GM13976 (cell line): ENCODE measurements at places on chromosomes 5 and 9.
A peak's percentile ranks its signal among the peaks of the same experiment; 100 is the strongest.

- DNase-seq: no peak
Measured at GRCh38 chr5:169106911-169107706, 193.8 kb downstream of the SLIT3 start.

DNA sequence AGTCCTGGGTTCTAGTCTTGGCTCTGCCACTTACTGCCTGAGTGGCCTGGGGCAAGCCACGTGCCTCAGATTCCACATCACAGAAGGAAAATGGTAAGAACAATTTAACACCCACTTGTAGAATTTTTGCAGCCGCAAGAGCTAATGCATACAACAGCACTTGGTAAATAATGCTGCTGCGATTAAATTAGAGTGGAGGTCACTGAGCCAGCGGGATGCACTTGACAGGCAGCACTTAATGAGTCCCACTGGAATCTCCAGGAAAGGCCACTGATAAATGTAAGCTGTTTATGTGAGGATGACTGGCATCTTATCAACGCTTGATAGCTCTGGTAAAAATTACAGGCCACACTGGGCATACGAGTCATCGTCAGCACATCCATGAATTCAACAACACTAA, 59.4 kb upstream of the UBTD2 start:
- no peak for DNase-seq

DNA sequence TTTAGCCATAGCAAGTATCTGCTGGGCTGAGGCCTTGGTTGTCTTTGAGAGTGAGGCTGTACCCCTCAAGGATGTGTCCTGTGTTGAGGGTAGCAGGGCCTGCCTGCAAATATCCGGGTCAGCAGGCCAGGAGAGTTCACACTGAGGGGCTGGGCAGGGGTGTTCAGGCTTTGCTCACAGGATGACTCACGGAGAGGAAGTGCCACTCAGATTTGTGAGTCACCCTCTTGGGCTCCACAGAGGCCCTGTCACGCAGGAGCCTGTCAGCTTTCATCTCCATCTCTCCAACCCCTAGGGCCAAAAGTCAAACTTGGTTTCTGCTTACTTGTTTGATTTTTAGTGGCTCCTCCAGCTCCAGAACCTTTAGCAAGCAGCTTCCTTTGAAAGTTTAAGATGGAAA, 211.5 kb downstream of the SEC61B start:
- peak; percentile 62 for DNase-seq

GRCh38 chr9:131707733-131708157, 32.1 kb downstream of the RAPGEF1 start:
- no peak for DNase-seq

DNA sequence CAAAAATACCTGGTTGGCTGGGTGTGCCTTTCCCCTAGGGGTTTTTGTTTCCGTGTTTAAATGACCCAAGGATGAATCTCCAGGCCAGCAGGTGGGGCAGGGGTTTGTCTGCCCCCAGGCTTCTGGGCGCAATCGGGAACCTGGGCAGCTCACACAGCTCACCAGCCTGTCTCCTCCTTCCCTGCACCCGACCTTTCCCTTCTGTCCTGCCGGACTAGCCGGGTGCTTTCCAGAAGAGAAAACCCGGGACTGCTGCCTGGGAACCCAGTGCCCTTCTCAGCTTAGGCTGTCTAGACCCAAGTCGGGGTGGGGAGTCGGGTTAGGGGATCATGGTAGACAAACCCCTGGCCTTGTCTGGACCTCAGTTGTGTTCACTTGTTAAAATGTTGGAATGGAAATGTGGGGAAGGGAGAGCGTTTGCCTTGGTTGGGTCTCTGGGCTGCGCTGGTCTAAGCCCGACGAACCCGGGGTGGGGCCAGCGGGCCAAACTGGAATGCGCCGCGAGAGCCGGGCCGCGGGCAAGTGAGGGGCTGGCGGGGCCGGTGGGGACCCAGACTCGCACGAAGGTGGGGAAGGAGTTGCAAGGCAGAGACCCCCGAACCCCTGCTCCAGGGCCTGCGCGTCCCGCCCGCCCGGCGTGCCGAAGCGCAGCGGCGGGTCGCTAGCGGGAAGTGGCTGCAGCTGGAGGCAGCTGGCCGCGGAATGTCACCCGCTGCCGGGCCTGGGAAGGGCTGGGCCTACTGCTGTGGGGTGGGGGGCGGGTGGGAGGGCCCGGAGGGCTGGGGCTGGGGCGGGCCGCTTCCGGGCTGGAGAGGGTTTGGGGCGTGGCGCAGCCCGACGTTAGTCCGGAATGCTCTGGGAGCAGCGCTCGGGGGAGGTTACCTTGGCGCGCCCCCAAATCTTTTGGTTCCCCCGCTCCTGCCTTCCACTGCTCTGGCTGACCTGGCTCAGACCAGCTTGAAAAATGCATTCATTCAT, 84.6 kb downstream of the DAB2IP start:
- peak; percentile 49 for DNase-seq

DNA sequence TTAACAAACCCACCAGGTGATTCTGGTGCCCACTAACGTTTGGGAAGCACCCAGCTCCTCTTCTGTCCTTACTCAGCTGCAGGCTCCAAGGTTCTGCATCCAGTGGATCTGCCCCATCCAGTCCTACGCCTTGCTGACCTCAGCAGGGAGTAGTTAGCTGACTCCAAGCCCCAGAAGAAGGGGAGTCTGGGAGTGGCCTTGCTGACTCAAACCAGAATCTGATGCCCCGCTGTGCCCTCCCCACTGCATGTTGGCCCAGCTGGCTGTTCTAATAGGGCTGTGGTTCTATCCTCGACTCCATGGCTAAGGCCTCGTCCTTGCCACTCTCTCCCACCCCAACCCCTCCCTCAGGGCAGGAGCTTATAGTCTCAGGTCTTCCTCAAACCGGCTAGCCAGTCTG, 136.3 kb downstream of the TTLL11 start:
- DNase-seq: no peak
